ENCODE measurements at places on chromosomes 12 and 14.

DNA sequence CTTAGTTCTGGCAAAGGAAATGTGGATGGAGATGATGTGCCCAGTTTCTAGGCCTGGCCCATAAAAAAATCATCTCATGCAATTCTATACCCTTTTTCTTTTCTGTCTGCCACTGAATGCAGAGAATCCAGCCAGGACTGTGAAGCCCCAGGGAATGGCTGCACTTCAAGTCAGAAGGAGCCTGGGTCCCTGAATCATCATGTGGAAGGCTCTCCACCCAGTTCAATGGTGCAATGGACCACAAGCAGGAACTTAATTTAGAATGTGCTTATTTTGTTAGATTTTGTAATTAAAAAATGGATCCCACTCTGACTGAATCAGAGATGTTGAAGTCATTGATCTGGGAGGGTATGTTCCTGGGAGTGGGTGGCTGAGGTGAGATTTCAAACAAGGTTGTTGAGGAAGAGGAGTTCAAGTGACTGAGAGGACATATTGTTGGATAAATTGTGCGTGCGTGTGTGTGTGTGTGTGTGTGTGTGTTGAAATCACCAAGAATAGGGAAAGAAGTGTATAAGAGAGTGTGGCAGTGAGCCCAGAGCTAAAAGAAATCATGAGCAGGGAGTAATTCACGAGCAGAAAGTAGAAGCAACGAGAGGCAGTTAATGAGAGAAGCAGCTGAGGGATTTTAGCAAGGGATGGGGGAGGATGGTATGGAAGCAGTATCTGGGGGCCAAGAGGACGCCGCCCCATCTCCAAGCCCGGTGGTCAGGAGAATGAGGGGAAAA lies 125.4 kb downstream of the TMX1 start:
- DNase-seq = no peak

DNA sequence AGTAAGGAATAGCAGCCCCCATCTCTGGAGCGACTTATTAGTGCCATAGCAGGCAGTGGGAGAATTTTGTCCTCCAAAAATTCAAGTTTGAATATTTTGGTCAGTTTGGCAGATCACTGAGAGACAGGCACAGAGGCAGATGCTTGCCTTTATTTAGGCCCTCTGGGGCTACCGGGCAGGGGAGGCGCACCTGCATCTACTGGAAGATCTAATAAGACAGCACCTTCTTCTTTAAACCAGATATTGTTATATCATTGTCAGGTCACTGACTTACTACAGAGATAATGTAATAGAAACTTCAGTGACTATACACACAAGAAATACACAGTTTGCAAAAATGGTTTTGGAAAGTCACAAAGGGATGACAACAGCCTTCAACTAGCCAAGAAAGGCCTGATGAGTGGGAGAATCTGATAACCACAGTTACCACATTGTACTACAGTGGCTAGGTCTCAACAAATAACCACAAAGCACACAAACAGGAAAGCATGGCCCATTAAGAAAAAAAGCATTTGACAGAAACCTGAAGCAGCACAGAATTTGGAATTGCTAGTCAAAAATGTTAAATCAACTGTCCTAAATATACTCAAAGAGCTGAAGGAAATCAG lies 56.8 kb downstream of the CDK17 start:
- DNase-seq = no peak

DNA sequence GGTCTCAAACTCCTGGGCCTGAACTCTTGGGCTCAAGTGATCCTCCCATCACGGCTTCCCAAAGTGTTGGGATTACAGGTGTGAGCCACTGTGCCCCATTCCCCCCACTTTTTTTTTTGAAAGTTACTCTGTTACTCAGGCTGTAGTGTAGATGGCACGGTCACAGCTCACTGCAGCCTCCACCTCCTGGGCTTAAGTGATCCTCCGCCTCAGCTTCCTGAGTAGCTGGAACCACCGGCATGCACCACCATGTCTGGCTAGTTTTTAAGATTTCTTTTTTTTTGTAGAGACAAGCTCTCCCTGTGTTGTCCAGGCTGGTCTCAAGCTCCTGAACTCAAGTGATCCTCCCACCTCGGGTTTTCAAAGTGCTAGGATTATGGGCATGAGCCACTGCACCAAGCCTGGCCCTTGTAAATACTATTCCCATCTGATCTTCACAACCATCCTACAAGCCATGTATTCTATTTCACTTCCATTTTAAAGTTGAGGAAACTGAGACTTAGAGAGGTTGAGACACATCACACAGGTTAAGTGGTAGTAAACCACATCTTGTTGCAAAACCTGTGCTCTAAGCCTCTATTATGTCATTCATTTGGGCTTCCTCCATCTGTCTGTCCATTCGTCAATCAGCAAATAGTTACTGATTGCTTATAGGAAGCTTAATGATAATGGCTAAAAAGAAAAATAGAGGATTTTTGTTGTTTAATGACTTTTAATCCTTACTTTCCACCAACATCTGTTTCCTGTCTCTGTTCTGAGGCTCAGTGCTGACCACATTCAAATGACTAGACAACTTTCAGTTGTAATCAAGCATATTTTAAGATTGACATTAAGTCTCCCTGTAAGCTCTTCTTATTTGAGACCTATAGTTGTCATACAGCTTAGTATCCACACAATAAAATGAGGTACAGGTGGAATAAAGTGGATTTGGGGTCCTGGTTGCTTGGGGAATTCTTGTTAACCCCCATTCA lies 9.2 kb downstream of the ASCL4 start:
- DNase-seq = no peak

- DNase-seq = no peak
Observed at GRCh38 chr14:47675466-47676314, at the start of gene MDGA2. Gene MDGA2, minus strand, starts transcription at chr14:47675605.

GRCh38 chr12:107311682-107312081 lies 218.3 kb upstream of the CRY1 start:
- DNase-seq = no peak
